ENCODE measurements at places on chromosomes 11 and 22.
A peak's percentile ranks its signal among the peaks of the same experiment; 100 is the strongest.

DNA sequence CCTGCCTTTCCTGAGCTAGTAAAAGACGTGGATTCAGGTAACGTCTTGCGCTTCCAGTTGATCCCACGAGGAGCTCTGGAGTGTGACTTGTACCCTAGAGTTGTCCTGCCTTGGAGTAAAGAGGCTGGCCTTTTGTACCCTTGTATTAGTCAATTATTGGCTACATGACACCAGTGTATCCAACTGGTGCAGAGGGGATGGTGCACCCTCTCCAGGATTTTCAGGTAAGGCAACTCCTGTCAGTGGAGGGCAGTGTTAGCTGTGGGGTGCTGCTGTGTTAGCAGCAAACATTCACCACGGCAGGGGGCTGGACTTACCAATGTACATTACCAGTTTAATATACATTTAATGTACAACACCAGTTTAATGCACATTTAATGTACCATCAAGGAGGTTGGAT is 233.5 kb downstream of the MIAT start:
- DNase-seq = no peak

DNA sequence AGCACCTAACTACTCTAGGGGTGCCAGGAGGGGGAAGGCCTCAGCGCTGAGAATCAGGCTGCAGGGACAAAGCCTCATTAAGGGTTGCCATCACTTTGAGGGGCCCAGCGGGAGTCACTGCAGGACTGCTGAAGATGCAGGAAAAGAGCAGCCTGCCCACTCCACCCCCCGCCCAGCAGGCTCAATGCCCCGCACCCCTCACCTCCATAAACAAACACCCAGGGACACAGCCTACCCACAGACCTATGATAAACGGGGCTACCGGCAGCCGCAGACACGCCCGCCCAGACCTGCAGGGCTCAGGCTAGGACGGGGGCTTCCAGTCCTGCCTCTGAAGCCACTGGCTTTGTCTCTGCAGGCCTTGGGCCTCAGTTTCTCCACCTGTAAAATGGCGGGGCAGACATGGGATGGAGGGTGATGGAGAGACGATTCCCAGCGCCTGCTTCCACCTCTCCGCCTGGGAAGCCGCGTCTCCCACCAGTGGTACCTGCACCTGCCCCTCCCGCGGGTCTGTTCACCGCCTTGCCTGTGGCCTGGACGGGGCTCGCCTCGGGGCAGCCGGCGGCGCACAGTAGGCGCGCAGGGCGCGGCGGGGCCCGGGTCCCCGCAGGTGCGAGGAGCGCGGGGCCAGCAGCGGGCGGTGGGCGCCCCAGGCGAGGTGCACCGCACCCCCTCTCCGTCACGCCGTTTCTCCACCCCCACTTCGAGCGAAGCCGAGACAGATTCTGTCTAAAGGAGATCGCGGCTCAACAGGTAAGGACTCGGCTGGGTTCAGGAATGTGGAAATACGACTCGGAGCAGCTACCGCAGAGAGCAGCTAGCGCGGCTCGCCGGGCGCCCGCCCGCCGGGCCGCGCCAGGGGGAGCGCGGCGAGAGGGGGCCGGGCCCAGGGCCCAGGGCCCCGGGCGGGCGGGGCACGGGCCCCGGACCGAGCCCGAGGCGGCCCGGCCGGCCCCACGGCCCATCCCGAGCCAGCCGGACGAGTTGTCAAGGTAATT is 1.5 kb downstream of the WNT7B start:
- peak; percentile 65 for DNase-seq

DNA sequence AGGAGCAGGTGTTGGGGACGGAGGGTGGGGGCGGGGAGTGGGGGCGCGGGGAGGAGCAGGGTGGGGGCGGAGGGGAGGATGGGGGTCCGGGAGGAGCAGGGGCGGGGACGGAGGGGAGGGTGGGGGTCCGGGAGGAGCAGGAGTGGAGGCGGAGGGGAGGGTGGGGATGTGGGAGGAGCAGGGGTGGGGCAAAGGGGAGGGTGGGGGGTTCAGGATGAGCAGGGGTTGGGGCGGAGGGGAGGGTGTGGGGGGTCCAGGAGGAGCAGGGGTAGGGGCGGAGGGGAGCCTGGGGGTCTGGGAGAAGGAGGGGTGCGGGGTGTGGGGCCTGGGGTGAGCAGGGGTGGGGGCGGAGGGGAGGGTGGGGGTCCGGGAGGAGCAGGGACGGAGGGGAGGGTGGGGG is 17.1 kb downstream of the CRELD2 start:
- DNase-seq = no peak

GRCh38 chr11:86594746-86595145 is 77.7 kb downstream of the ME3 start:
- DNase-seq = no peak

DNA sequence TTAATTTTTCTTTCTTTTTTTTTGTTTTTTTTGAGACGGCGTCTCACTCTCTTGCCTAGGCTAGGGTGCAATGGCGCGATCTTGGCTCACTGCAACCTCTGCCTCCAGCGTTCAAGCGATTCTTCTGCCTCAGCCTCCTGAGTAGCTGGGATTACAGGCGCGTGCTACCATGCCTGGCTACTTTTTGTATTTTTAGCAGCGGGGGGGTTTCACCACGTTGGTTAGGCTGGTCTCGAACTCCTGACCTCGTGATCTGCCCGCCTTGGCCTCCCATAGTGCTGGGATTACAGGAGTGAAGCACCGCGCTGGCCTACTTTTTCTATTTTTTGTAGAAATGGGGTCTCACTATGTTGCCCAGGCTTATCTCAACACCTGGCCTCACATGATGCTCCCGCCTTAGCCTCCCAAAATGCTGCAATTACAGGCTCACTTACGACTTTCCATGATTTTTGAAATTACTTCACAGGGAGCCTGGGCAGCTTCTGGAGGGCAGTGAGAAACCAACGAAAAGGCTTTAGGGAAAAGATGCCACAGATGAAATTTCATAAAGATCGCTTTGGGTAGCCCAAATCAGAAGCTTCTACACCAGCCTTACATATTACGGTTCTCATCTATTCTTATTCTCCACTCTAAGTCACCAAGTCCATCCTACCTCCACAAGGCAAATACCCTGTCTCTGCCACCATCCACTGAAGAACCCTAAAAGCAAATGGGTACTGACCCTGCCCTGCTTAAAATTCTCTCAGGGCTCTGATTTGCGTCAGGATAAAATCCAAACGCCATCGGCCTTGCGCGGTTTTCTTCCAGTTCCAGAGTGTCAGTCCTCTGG is 866 bp upstream of the RRM1 start:
- no peak for DNase-seq

Data from prostate gland (tissue), 2 donors.